ENCODE measurements at places on chromosomes 1 and 21.
A peak's percentile ranks its signal among the peaks of the same experiment; 100 is the strongest.

GRCh38 chr1:183180634-183181056, 5.4 kb upstream of the LAMC2 start:
- peak; percentile 4 for DNase-seq

GRCh38 chr1:31099293-31100032, 33.9 kb upstream of the PUM1 start:
- no peak for DNase-seq

DNA sequence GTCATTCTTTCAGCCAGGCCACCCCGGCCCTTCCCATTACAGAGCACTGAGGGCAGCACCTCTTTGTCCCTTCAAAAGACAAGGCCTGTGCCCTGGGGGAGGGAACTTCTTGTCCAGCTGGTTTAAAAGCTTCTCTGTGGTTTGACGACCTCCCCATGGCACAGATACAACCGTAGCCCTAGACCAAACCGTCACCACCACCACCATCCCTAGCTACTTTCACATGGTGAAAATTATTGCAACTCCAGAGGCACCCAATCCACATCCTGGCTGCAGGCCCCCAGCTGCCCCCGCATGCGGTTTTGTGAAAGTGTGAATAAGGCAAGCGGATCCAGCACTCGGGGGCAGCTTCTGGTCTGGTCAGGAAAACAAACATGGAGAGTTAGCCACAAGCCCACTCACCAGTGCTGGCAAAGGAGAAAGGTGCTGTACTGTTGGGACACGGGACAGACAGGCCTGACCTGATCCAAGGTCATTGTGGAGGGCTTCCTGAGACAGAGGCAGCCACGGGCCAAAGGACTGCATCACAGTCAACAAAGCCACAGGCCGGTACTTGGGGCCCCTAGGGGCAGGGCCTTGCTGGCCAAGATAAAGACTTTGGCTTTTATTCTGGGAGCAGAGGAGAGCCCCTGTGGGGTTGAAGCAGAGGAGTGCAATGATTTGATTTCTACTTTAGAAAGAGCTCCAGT, 31.2 kb downstream of the CDCA8 start:
- DNase-seq = no peak

GRCh38 chr1:160579216-160579701, at the start of gene CD84:
CD84 (minus strand) TSS chr1:160579496; CDS start chr1:160579437, 59 bp downstream.
- no peak for DNase-seq

DNA sequence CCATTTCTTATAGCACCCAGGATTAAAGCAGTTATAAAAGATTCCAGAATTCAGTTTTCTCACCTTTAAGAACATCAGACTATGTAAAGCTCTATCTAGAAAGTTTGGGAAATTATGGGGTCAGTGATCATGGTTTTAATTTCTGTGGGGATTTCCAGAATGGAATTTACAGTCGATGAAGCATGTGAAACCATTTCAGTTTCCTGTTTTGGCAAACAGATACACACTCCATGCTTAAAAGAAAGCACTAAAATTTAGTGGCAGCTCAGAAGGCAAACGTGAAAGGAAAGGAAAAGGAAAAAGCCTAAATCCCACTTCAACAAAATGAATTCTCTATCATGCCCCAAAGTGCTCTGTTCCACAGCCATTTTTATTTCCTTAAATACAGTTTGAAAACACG, 60.4 kb downstream of the FYB2 start:
- DNase-seq = no peak

GRCh38 chr1:8483586-8483985, 165.7 kb downstream of the SLC45A1 start:
- DNase-seq = no peak

DNA sequence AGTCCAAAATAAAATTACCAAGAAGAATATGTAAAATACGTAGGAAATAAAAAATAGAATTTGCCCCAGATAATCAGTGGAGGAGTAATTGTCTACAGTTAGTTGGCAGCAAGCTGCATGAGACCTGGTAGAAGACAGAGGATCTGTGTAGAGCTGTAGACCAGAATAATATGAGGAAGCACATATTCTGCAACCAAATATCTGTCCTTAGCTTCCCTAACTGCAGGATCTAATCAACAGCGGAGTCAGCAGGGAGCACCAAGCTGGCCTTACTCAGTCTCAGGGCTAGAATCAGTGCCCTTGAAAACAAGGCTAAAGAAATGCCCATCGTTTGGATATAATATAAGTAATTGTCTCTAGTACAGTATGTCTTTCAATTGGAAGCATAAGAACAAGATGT, 6.1 kb upstream of the GCSAML start:
- DNase-seq = no peak

DNA sequence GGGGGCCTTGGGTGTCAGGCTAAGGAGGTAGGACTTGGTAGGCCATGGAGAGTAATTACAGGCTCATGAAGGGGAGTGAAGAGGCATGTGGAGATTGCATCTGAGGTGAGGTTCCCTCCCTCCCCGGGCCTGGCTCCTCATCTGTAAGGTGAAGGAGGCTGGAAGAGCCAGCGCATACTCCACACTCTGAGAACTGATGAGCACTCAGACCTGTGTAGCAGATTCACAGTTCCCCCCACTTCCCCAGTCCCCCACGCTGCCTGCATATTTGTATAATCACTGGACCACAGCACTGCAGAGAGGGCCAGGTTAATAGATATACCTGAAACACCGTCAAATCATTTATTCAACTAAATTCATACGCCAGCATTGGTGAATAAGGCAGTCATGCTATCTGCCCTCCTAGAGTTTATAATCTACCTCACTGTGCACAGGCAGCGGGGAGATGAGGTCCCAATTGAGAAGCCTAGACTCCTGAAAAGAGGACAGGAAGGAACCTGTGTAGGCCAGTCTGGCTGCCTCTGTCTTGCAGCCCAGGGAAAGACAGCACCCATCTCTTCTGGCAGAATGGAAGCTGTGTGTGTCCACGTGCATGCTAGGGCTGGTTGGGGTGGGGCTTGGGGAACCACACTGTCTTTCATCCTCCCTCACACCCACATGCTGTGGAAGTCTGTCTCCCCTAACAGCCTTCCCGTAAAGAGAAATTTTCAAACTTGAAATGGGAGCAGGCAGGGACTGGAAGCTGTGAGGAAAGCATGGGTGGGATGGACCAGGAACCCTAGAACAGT, 110.6 kb upstream of the ATP1A1 start:
- no peak for DNase-seq

GRCh38 chr1:29959356-29959755, 723.0 kb downstream of the PTPRU start:
- no peak for DNase-seq

DNA sequence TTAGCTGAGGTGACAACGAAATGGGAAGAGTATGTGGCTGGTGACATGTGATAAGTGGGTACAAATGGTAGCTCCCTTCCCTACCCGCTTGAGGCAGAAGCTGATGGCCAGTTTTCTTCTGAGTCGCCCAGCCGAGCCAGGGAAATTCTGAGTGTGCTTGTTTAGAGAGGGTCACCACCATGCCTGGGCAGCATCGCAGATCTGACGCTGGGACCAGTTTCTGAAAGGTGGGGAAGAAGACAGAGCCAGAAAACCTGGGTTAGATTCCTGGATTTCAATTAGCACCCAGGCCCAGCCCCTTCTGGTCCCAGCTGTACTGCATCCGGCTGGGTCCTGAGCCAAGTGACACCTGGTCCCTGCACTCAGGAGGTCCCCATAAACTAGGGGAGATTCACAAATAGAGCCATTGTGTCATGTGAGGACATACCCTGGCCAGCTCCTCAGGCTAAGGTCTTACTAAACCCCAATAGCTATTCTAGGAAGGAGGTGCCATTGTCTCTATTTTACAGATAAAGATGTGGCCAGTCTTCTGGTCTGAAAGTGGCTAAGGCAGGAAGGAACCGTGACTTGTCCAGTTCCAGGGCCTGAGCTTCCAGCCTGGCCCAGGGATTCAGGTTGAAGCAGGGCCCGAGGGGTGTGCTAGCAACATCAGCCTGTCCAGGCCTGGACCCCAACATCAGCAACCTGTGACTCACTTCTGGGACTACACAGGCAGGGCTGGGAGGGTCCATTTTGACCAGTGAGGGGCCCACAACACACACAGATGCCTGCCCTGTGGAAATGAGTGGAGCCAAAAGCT, 1.7 kb upstream of the TMEM61 start:
- no peak for DNase-seq

- DNase-seq = no peak
Measured at GRCh38 chr1:59295618-59296017, 1.3 kb upstream of the FGGY start.

DNA sequence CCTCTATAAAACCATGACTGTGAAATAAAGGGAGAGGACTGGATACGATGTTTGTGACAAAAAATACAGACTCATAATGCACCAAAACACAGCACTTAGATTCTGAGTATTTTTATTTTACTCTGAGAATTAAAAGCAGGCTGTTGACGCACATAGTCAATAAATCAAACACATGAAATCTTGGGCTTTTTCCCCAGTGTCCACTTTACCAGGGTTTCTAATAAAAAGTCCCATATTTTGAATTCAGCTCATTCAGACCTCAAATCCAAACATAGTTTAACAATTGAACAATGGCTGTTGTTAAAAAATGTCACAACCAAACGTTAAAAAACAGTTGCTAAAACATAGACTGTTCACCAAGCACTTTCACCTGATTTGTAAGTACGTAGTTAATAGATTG, 553.4 kb downstream of the LTN1 start:
- no peak for DNase-seq

GRCh38 chr1:154481053-154481452, 21.0 kb upstream of the TDRD10 start:
- DNase-seq = no peak

DNA sequence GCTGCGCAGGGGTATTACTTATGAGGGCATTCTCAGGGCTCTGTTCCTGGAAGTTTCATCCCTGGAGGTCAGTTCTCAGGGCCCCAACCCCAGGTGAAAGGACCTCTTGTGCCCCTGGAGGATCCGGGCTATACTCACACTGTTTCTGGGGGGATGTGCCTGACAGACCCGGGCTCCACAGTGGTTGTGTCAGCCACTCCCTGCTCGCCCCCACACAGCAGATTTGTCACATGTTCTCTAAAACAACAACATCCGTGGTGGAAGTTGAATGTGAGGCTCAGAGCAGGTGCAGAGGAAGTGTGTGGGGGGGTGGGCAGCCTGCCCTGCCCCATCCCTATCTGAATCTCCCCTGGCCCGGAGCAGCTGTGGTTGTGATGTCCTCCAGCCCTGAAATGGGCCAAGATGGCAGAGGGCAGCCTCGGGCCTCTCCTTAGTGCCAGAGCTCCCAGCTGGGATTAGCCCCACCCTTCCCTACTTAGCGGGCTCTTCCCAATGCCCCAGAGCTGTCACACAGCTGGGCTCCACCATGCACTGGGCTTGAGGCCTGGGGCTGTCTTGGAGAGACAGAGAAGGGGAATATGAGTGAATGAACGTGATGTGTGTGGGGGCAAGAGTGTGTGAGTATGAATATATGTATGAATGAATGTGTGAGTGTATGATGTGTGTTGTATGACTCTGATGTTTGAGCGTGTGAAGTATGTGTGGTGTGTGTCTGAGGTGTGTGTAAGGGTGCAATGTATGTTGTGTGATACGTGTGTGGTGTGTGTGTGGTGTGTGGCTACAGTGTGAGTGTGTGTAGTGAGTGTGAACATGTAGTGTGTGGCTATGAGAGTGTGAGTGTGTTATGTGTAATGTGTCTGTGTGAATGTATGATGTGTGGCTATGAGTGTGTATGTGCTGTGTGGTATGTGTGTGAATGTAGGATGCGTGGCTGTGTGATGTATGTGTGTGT, 1.5 kb upstream of the FCMR start:
- DNase-seq = peak; percentile 79

GRCh38 chr1:201511396-201511940, 4.5 kb upstream of the CSRP1 start:
- DNase-seq = no peak

DNA sequence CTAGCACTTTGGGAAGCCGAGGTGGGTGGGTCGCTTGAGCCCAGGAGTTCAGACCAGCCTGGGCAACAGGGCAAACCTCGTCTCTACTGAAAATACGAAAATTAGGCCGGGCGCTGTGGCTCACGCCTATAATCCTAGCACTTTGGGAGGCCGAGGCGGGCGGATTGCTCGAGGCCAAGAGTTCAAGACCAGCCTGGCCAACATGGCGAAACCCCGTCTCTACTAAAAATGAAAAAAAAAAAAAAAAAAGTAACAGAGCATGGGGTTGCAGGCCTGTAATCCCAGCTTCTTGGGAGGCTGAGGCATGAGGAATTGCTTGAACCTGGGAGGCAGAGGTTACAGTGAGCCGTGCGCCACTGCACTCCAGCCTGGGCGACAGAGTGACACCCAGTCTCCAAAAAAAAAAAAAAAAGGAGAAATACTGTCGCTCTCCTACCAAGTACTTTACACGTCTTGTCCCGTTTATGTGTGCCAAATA, 724 bp upstream of the NEK2 start:
- DNase-seq = no peak

GRCh38 chr21:26918323-26919079, 48.4 kb downstream of the ADAMTS5 start:
- DNase-seq = no peak

DNA sequence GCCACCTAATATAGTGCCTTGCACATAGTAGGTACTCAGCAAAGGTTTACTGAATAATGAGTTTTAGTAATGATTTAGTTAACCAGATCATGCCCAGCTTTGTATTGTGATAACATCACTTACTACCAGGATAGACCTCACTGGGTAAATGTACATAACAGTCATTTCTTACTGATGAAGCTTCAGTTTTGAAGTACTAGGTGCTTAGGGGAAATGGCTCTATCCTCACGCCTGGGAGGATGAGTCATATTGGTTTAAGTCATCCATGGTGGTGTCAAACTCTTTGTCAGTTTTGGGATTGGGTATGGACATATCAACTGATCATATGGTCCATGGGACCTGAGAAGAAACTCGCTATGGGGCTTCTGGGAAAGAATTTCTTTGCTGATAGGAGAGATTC, 90.6 kb upstream of the USP24 start:
- DNase-seq = no peak

GRCh38 chr21:15514073-15514946, 215.5 kb upstream of the USP25 start:
- peak; percentile 51 for DNase-seq

GRCh38 chr1:174815036-174815435, 184.7 kb upstream of the CACYBP start:
- peak; percentile 45 for DNase-seq

DNA sequence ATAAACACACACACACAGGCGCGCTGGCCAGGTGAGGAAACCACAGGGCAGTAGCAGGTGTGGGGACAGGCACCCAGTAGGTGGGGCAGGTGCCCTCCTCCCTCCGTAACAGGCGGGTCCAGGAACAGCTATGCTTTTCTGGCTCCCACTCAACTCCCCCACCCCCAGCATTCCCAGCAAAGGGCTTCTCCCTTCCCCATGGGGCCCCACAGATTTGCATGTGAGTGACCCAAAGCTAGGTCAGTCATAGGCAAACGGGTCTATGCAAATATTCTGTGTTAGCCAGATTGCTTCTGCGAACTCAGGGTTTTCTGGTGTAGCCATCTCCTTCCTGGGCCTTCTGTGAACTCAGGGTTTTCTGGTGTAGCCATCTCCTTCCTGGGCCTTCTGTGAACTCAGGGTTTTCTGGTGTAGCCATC, 114.2 kb downstream of the SIK1 start:
- no peak for DNase-seq

Measured in activated T-cell treated with anti-CD3 and anti-CD28 coated beads, Interleukin-2, amount 50 U/mL, for 72 hours (primary cell).